WTC11 (cell line): ENCODE measurements at places on chromosomes 2 and 18.
A peak's percentile ranks its signal among the peaks of the same experiment; 100 is the strongest.

GRCh38 chr2:23850564-23851256 lies 76.2 kb downstream of the ATAD2B start:
- H3K4me3 ChIP-seq, result no peak overlapping the region
- no peaks in the 10 kb centered on the region for H3K4me1 ChIP-seq
- no peaks in the 10 kb centered on the region for H3K27me3 ChIP-seq

DNA sequence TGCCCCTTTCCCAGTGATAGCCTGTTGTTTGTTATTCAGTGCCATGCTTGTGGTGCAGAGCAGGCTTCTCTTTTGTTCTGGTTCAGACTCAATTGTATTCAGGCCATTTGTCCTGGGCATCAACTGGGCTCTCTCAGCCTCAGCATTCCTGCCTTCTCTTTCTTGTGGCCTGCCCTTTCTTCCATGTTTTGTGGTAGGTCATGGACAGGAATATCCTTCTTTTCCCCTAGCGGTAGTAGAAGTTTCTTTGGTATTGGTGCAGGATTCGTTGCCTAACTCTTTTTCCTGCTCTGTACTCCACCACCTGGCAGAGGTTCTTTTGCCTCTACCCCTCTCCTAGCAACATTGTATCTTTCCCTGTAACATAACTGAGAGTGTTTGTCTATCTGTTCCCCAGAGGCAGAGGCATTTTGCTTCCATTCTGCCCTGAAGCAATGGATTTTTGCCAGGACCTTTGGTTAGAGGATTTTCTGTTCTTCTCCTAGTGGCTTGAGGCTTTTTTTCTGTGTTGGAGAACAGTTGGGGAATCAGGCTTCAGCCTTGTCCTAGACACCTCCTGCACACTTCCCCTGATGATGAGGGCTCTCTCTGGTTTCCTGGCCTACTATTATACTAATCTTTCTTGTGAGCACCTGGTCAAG lies 68.5 kb downstream of the NCOA1 start:
- H3K4me1 ChIP-seq, result peaks cover 19% of the 10 kb centered on the region
- H3K27ac ChIP-seq, result peak overlapping the region; percentile 42; the same call in 1 of the 2 replicates
- peaks cover 25% of the 10 kb centered on the region for H3K36me3 ChIP-seq
- DNase-seq, result no peak
- no peaks in the 10 kb centered on the region; the same call in 1 of the 2 replicates for H3K27me3 ChIP-seq
- H3K4me3 ChIP-seq, result no peak overlapping the region

DNA sequence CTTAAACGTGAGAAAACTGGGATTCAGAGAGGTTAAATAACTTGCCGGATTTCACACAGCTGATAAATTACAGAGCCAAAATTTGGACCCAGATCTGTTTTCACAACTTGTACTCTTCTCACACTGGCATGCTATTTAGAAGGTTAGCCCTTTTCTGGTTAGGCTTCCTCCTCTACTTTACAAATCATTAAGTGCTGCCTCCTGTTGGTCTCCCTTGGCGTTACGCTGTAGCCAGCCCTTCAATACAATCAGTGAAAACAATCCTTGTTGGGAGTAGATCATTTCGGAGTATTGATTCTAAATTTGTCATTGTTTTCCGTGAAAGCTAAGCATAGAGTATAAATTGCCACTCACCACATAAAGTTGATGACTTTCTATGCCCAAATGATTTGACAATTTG lies 153.5 kb downstream of the ARHGAP15 start:
- H3K27ac ChIP-seq, result no peak overlapping the region
- H3K36me3 ChIP-seq, result no peaks in the 10 kb centered on the region

DNA sequence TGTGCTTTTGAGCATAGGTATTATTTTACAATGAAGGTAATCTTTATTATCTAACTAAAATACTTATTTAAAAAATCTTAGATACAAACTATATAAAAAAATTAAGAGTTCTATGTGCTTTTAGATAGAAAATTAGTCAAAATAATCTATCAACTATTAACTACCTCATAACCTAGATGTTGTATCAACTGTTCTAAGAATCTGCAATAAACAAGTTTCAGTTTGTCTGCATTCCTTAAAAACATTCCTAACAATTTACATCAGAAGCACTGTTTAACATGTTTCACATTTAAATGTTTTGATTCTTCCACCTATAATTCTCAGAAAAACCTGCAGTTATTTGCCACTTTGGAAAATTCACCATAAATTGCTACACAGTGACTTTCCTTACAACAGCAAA lies 33.3 kb downstream of the NDUFS1 start:
- H3K4me1 ChIP-seq, result no peaks in the 10 kb centered on the region
- no peak for DNase-seq
- H3K36me3 ChIP-seq, result peaks cover 57% of the 10 kb centered on the region
- no peaks in the 10 kb centered on the region for H3K27me3 ChIP-seq

DNA sequence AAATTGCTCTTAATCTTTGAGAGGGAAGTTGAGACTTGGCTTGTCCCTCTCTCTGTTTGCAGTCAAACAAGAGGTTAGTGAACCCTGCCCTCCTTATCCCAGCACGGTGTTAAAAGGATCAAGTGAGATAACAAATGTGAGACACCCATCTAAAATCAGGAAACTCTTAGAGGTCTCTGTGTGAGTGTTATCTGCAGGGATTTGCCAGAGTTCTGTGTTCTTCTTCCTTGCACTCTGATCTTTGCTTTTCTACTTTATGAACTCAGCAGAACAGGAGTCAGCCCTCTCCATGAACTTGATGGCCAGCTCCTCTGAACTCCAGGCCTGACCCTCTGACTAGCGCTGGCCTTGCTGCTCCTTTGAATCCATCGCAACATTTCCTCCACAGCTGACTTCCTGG lies 123.8 kb downstream of the NCKAP5 start:
- H3K27me3 ChIP-seq, result no peaks in the 10 kb centered on the region; the same call in 1 of the 2 replicates
- no peaks in the 10 kb centered on the region for H3K36me3 ChIP-seq
- H3K4me1 ChIP-seq, result peaks cover 3% of the 10 kb centered on the region; the same call in 1 of the 2 replicates
- H3K4me3 ChIP-seq, result no peak overlapping the region
- H3K27ac ChIP-seq, result no peak overlapping the region
- DNase-seq, result no peak

DNA sequence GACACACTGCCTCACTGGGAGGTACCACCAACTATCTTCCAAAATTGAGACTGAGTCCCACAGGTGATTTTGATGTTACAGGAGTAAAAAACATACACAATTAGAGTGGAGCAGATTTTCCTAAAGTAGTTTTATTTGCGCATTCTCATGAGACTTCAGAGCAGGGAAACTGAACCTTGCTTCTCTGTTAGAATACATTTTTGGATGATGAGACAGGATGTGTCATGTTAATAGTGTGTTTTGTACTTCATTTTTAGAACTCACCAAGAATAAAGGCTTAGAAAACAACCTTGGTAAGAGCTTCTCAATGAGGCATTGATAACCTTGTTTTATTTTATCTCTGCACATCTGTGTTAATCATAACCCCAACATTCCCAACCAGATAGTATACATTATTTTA lies 310.2 kb upstream of the GALNT5 start:
- H3K27ac ChIP-seq, result no peak overlapping the region
- H3K4me3 ChIP-seq, result no peak overlapping the region

GRCh38 chr2:96839293-96839874 lies 4.4 kb downstream of the ANKRD23 start:
- no peak for DNase-seq
- H3K4me1 ChIP-seq, result peaks cover 11% of the 10 kb centered on the region
- H3K4me3 ChIP-seq, result no peak overlapping the region
- H3K36me3 ChIP-seq, result peaks cover 18% of the 10 kb centered on the region

DNA sequence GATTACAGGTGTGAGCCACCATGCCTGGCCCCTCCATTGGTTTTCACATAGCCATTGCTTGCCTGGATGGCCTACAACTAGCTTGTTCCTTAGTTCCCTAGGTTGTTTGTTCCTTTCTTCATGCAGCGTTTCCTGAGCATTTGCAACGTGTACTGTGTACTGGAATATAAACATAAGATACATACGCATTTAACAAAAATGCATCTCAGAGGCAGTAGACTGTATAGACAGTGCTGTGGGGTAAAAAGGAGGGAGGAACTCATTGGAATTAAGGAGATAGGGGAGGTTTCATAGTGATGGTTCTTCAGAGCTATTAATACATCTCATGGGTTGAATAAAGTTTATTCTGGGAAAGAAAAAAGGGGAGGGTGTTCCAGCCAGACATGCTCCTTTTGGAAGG lies 260.5 kb upstream of the RASGRP3 start:
- H3K4me1 ChIP-seq, result peaks cover 23% of the 10 kb centered on the region
- no peaks in the 10 kb centered on the region for H3K27me3 ChIP-seq
- no peak overlapping the region for H3K4me3 ChIP-seq
- DNase-seq, result no peak
- H3K36me3 ChIP-seq, result no peaks in the 10 kb centered on the region
- no peak overlapping the region for H3K27ac ChIP-seq
